ENCODE measurements at places on chromosomes 4 and X.

GRCh38 chrX:65750674-65751469 lies 83.4 kb downstream of the MSN start:
- DNase-seq, result no peak
- no peak overlapping the region for H3K4me3 ChIP-seq
- no peaks in the 10 kb centered on the region for H3K27me3 ChIP-seq
- no peaks in the 10 kb centered on the region for H3K36me3 ChIP-seq

DNA sequence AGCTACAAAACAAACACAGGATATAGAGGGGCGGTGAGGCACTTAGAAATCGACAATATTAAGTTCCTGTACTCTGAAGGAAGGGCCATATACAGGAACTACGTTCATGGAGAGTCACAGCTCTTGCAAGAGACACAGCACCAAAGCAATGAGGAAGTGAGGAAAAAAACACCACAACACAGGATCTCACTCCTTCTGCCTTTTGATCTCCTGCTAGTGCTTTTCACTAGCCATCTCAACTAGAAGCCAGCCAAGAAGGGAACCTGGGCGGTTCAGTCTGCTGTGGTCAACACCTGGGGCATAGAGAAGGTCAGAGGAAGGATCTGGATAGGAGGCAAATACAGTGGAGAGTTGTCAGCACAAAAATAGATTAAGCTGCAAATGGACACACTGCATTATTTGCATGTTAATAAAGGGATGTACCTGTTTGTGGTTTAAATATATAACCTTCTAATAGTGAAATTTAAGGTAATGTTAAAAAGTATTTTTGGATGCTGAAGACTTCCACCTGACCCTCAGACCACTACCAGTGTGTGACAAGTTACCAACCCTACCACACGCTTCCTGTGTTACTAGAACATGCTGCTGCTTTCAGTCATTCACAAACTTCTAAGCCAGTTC lies 104.6 kb downstream of the DTHD1 start:
- H3K27ac ChIP-seq, result no peak overlapping the region
- H3K4me3 ChIP-seq, result no peak overlapping the region
- no peaks in the 10 kb centered on the region for H3K36me3 ChIP-seq
- no peaks in the 10 kb centered on the region for H3K27me3 ChIP-seq
- H3K4me1 ChIP-seq, result no peaks in the 10 kb centered on the region

DNA sequence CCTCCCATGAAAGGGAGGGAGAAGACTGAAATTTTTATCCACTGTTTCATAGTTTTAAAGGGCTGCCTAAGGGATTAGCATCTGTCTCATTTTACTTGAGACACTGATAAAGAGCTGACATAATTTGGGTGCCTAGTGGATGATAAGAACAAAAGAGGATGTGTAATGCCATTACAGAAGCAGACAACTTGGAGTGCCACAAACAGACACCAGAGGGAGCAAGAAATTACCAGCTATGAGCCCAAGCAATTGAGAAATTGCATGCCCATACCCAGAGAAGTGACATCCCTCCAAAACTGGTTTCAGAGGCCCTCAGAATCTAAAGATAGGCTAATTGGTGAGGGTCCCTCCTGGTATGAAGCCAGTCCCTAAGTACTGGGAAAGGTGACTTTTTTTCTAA lies 38.5 kb upstream of the POU3F4 start:
- H3K4me1 ChIP-seq, result no peaks in the 10 kb centered on the region
- no peak overlapping the region for H3K27ac ChIP-seq
- peak; percentile 60 for DNase-seq
- H3K36me3 ChIP-seq, result no peaks in the 10 kb centered on the region
- no peak overlapping the region for H3K4me3 ChIP-seq

DNA sequence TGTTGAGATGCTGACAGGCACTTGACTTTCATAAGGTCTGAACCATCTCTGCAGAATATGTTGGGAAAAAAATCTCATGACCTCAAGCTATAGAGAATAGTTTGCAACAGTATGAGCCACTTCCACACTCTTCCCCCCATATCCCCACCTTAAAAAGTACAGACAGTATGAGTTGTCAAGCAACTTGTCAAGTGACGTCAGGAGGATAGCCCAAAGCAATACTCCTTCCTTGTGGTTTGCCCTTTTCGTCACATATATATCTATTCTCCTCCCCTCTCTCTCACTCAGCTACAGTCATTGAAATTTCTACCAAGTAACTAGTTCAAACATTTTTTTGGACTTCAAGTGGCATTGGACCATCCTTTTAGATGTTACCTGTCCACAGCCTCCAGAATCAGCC lies 67.7 kb downstream of the MCF2 start:
- H3K4me1 ChIP-seq, result no peaks in the 10 kb centered on the region
- no peak overlapping the region for H3K4me3 ChIP-seq
- no peak overlapping the region for H3K27ac ChIP-seq
- no peaks in the 10 kb centered on the region for H3K36me3 ChIP-seq

GRCh38 chrX:96909291-96909690 lies 25.6 kb downstream of the RPA4 start:
- no peaks in the 10 kb centered on the region for H3K4me1 ChIP-seq
- H3K27me3 ChIP-seq, result no peaks in the 10 kb centered on the region
- peak; percentile 1 for DNase-seq
- no peaks in the 10 kb centered on the region for H3K36me3 ChIP-seq
- no peak overlapping the region for H3K27ac ChIP-seq

DNA sequence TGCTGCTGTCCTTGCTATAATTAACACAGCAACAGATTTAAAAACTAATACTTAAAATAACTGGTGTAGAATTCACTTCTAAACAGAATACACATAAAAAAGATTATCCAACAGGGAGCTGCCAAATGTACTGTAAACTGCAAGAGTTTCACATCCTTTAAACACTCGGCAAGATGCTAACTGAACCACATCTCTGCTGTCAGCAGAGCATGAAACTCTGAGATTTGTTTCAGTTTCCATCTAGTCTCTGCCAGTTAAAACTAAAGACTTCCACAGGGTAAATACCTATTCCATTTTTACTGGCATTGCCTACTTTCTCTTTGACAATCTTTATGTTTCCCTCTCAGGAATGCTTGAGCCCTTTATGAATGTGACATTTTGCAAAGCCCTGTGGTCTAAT lies 127.7 kb downstream of the SLC7A11 start:
- no peaks in the 10 kb centered on the region for H3K27me3 ChIP-seq
- DNase-seq, result no peak
- no peaks in the 10 kb centered on the region for H3K4me1 ChIP-seq

- no peak overlapping the region for H3K27ac ChIP-seq
- no peak for DNase-seq
- H3K36me3 ChIP-seq, result no peaks in the 10 kb centered on the region
- no peak overlapping the region for H3K4me3 ChIP-seq
Observed at GRCh38 chr4:8372506-8372905, 68.0 kb downstream of the ACOX3 start.

DNA sequence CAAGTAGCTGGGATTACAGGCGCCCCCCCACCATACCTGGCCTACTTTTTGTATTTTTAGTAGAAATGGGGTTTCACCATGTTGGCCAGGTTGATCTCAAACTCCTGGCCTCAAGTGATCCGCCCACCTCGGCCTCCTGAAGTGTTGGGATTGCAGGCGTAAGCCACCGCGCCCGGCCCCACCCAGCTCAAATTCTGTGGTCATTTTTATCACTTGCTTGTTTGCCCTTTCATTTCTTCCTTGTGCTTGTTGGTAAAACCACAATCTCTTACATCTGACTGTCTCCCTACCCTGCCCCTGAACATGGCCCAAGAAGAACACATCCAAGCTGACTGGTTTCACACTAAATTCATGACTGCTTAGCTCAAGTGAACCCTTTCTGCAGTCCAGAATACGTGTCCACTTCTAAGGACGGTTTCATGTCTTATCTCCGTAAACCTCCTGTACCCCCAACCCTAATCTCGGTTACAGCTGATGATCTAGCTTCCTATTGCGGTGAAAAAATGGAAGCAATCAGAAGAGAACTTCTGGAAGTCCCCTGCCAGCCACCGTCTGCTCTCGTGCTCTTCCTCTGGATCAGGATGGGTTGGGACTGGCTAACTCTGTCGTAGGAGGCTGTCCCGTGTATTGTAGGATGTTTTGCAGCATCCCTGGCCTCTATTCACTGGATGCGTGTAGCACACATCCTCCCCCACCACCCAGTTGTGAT lies 5.4 kb upstream of the RS1 start:
- DNase-seq, result no peak
- H3K4me3 ChIP-seq, result no peak overlapping the region
- no peaks in the 10 kb centered on the region for H3K27me3 ChIP-seq
- no peaks in the 10 kb centered on the region for H3K36me3 ChIP-seq

DNA sequence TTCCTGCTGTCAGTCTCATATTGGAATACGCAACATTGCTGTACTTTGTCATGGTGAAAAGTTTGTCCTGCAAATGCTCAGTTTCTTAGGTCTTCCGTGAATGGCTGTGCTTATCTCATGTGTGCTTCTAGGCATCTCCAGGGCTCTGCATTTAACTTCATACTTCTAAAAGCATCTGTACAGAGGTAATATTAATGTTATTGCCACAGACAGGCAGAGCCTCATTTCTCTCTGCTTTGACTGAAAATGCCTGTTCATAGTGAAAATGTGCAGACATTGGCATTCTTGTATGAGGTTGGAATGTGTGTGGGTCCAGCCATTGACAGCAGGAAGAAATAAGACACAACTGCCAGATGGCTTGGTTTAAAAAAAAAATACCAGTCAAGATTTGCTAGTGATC lies 140.1 kb upstream of the TTC29 start:
- no peak overlapping the region for H3K4me3 ChIP-seq
- no peaks in the 10 kb centered on the region for H3K36me3 ChIP-seq
- H3K27me3 ChIP-seq, result no peaks in the 10 kb centered on the region
- H3K27ac ChIP-seq, result no peak overlapping the region
- no peak for DNase-seq
- no peaks in the 10 kb centered on the region for H3K4me1 ChIP-seq

GRCh38 chr4:44522761-44523445 lies 74.3 kb upstream of the KCTD8 start:
- no peak overlapping the region for H3K4me3 ChIP-seq
- no peaks in the 10 kb centered on the region for H3K27me3 ChIP-seq
- H3K36me3 ChIP-seq, result no peaks in the 10 kb centered on the region

DNA sequence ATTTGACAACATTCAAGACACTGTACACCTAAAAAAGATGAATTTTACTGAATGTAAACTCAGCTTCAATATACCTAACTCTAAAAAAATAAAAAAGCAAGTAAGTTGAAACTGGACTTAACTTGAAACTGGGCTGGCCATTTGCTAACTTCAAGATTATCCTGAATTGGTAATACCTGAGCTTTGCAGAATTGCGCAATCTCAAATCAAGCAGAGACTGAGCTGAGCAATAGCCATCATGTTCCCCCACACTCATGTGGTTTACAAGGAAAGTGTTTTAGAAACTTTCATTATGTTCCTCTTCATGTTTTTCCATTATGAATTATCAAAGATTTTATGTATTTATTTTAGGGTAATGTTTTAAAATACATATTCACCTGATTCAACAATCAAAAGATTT lies 38.7 kb downstream of the ANXA5 start:
- H3K36me3 ChIP-seq, result no peaks in the 10 kb centered on the region
- no peaks in the 10 kb centered on the region for H3K4me1 ChIP-seq
- H3K27me3 ChIP-seq, result no peaks in the 10 kb centered on the region

- no peak for DNase-seq
- no peaks in the 10 kb centered on the region for H3K36me3 ChIP-seq
- no peaks in the 10 kb centered on the region for H3K27me3 ChIP-seq
Observed at GRCh38 chrX:39195156-39195555, 393.9 kb downstream of the MID1IP1 start.

- no peaks in the 10 kb centered on the region for H3K27me3 ChIP-seq
- H3K4me1 ChIP-seq, result no peaks in the 10 kb centered on the region
- H3K4me3 ChIP-seq, result no peak overlapping the region
- no peaks in the 10 kb centered on the region for H3K36me3 ChIP-seq
- no peak overlapping the region for H3K27ac ChIP-seq
Observed at GRCh38 chr4:80586716-80587115, 251.2 kb downstream of the CFAP299 start.

GRCh38 chr4:176660561-176660960 lies 132.2 kb downstream of the VEGFC start:
- H3K27me3 ChIP-seq, result no peaks in the 10 kb centered on the region
- no peak overlapping the region for H3K4me3 ChIP-seq
- no peaks in the 10 kb centered on the region for H3K36me3 ChIP-seq
- DNase-seq, result peak; percentile 68

DNA sequence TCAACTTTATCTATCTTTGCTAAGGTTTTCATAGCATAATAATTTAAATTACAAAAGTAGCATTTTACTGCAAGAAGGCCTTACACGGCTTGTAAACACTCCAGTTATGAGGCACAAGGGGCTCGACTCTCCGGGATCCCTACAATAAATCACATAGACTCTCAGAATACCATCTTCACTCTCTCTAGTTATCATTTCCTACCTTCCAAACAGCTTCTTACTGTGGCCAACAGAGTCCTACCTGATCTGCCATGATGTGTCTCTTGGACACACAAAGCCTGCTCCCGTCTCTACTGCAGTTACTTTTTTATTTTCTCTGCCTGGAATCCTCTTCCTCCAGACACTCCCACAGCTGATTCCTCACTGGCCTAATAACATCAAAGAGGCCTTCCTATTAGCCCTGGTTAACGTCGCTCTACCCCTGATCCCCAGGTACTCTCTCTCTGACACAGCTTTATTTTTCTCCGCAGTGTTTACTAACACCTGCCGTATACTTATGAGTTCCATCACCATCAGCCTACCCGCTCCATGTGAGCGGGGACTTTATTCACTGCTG lies 559.6 kb upstream of the DIPK2B start:
- H3K4me1 ChIP-seq, result no peaks in the 10 kb centered on the region
- H3K36me3 ChIP-seq, result no peaks in the 10 kb centered on the region
- no peak for DNase-seq
- H3K4me3 ChIP-seq, result no peak overlapping the region

DNA sequence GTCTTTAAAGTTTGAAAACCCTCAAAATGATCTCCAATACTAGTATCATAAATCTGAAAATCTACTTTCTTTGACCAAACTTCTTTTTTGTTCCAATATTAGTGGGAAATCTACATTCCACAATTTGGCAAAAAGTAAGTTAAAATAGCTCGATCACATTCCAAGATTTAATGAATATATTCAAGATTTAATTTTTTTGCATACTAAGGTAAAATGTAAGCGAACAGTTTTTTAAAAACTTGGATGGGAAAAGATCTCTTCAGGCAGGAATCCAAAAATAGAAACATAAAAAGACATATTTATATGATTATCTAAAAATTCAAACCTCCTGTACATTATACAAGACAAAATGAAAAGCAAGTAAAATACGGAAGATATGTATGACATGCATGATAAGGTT lies 31.2 kb downstream of the CNOT6L start:
- H3K27ac ChIP-seq, result no peak overlapping the region
- H3K27me3 ChIP-seq, result no peaks in the 10 kb centered on the region
- no peaks in the 10 kb centered on the region for H3K36me3 ChIP-seq
- H3K4me3 ChIP-seq, result no peak overlapping the region

GRCh38 chr4:163703251-163703650 lies 208.8 kb downstream of the TMA16 start:
- no peak for DNase-seq
- H3K4me3 ChIP-seq, result no peak overlapping the region
- H3K27ac ChIP-seq, result no peak overlapping the region
- H3K4me1 ChIP-seq, result no peaks in the 10 kb centered on the region
- H3K36me3 ChIP-seq, result no peaks in the 10 kb centered on the region

GRCh38 chrX:50075630-50076339 lies 125.0 kb downstream of the AKAP4 start:
- DNase-seq, result no peak
- no peaks in the 10 kb centered on the region for H3K36me3 ChIP-seq
- no peak overlapping the region for H3K4me3 ChIP-seq
- no peaks in the 10 kb centered on the region for H3K27me3 ChIP-seq

- H3K4me3 ChIP-seq, result no peak overlapping the region
- no peak overlapping the region for H3K27ac ChIP-seq
- no peak for DNase-seq
- no peaks in the 10 kb centered on the region for H3K36me3 ChIP-seq
- H3K4me1 ChIP-seq, result no peaks in the 10 kb centered on the region
Observed at GRCh38 chrX:30982467-30982866, 89.4 kb downstream of the FTHL17 start.
